Right ventricle myocardium superior (tissue), 1 donor: ENCODE measurements at places on chromosomes 16 and 17. TPM values are rescaled to one million over a fixed set of nuclear protein-coding genes. Genes with fewer than 3 reads are reported as not detected.

DNA sequence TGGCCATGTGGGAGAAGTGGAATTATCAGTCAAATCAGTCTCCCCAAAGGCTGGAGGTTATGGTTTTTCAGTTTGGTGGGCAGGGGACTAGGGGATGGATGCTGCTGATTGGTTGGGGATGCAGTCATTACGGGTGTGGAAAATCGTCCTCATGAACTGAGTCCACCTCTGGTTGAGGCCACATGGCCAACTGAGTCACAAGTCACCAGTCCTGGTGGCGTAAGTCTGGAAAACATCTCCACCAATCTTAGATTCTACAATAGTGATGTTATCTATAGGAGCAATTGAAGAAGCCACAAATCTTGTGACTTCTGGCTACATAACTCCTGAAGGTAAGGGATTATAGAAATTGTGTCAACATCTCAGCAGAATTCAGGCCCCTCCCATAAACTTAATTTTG lies 5.2 kb upstream of the RNF135 start:
- DNase-seq = no peak

Gene ELMO3
- 0.54 TPM for total RNA-seq

Gene HSD17B2
- total RNA-seq = not detected

DNA sequence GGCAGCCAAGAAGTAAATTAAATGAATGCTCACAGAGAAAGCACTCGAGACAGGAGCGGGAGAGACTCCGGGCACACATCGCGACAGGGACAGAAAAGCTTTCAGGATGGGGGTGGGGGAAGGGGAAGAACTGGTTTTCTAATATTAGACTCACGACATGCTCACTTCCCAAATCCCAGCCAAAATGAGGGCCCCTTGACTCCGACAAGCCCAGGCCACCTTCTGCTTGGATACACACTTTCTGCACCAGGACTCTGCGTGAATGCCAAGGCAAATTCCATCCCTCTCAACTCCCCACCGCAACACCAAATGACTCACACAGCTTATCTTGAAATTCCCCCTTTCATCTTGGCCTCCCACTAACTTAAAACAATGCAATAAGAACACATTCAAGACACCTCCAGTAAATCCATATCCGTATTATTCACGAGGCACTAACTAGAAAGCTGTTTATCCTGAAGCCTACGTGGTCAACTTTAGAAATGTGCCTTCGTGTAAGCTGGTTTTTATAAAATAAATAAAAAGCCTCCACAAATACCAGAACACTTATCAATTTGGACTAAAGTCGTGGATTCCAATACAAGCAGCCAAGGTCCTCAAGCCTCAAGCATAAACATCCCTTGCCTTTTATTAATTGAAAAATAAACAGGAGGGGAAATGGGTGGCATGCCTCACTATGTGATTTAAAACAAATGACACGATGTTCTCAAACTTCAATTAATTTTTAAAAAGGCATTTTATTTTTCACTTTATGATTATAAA lies 46.1 kb downstream of the NXN start:
- DNase-seq = no peak

DNA sequence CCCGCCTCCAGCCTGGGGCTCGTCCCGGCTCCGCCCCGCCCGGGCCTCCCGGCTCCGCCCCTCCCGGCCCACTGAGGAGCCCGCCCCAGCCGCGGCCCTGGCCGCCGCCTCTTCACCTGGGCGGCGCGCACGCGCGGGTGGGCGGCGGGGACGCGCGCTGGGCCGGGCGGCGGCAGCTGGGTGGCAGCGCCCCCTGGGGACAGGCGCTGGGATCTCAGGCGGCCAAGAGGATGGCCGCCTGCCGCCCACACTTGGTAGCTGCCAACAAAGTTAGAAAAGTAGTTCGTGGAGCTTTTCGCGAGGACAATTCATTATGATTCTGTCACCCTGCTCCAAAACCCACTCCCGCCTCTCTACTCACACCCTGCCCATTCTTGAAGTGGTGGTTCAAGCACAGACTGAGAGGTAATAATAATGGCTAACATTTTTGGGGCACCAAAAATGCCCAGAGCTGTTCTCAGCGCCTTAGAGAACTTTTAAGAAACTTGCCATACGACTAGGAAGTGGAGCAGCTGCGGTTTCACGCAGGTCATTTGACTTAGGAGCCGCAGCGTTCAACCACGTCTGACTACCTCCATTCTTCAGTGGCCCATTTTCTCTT lies 340 bp upstream of the MYO1D start:
- peak; percentile 95 for DNase-seq

DNA sequence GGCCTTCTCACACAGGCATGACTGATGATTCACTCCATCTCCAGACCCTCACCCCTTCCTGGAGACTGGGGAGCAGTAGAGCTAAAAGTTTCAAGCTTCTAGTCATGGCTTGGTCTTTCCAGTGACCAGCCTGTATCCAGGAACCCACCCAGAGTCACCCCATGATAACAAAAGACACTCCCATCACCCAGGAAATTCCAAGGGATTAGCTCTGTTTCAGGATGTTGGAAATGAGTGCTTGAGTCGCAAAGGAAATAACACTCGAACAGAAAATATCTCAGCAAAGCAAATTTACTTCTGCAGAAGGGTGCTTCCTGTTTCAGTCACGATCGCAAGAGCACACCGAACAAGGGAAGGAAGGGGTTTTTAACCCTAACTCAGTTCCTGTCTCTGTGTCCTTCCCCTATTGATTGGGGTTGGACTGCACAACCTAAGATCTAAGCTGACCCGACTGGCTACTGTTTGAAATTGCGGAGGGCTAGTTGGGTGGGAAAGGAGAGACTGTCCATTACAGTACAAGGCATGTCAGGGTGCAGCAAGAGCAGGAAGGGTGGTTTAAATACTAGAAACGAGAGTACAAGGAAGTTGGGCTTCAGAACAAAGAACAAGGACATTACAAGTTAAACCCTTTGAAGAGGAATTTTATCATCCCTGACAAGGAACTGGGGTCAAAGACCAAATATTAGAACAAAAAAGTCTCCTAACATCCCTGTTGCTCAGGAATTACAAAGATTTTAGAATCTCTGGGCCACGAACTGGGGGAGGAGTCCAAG lies 224.4 kb upstream of the CACNG5 start:
- DNase-seq = no peak

- DNase-seq = no peak
Observed at GRCh38 chr17:68296217-68297191, 5.2 kb downstream of the ARSG start.

GRCh38 chr17:27602721-27603420 lies 28.1 kb upstream of the LGALS9 start:
- DNase-seq = peak; percentile 79

- no peak for DNase-seq
Observed at GRCh38 chr17:61805399-61805798, 57.9 kb downstream of the BRIP1 start.

Gene KCNJ2
- 47.1 TPM for total RNA-seq

Gene IL34
- total RNA-seq = 1.6 TPM

DNA sequence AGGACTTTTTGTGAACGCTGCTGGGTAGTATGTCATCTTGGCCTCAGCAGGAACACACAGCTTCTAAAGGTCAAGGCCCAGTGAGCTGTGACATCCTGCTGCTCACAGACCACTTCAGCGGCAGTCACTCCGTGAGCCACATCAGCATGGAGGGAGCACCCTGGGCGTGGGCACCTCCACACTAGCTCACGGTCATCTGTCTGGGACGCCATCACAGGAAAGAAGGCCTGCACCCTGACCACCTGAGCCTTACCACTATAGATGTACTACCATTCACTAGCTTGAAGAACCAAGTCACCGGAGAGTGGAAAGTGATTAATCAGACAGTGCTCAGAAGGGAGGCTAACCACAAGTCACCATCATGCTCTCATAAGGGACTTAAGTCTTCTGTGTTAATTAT lies 3.3 kb downstream of the AXIN1 start:
- no peak for DNase-seq

Gene SDR42E1
- total RNA-seq = 0.73 TPM

GRCh38 chr17:76428511-76428910 lies 24.4 kb downstream of the UBE2O start:
- no peak for DNase-seq

DNA sequence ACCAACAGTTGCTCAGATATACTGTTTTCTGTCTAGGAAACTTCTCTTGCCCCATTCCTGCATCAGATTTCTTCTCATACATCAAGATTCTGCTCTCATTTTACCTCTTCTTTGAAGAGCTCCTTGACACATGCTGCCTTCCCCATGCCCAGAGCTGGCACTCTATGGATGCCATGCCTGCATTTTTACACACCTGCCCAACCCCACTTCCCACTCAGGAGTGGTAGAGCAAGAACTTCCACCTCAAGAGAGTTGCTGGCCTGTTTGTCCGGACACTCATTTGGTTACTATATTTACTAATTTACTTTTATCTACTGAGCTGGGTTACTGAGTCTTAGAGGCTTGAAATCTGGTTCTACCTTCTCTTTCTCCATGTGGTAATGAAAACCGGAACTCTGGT lies 98.3 kb upstream of the HLF start:
- DNase-seq = no peak

- DNase-seq = peak; percentile 38
Observed at GRCh38 chr16:84460406-84461028, 43.9 kb downstream of the MEAK7 start.

Gene TP53TG3F
- not detected for total RNA-seq

- DNase-seq = no peak
Observed at GRCh38 chr17:63928966-63929695, 3.0 kb downstream of the CD79B start.

Gene TMIGD1
- not detected for total RNA-seq

DNA sequence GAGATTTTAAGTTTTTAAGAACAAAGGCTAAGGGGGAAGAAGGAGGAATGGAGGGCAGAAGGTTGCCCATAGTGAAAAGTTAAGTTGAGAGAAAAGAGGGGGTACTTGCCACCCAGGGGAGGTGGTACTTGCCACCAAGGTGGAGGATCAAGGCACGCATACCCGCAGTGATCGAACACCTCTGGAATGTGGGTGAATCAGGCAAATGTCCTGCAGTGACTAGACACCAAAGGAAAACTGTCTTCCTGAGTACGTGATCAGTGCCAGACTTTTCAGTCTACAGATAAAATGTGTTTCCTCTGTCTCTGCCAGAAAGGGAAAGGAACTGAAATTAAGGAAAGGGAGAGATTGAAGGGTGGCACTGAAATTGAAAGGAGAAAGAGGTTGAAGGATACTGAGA lies 2285.3 kb downstream of the TP53TG3F start:
- no peak for DNase-seq

DNA sequence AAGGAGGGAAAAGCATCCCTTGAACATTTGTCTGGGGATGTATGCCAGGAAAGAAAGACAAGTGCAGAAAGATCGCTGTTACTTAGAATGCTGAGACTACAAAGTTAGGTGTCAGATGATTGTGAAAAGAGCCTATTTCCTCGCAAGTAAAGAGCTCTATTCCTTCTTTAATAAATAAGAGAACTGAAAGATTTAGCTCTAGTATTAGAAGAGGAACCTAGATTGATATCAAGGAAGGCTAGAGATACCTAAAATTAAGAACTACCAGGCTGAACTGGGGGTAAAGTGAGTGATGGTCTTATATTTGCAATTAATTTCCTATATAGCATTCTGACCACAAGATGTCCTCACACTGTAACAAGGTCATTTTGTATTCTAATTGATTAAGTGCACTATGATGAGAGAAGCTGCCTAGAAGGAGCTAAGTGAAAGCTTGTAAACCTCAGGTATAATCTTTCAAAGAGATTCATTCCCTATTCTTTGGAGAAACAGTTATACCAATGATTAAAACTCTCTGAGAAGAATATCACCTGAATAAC lies 62.3 kb downstream of the SSH2 start:
- DNase-seq = no peak

Gene KRTAP4-9
- not detected for total RNA-seq

DNA sequence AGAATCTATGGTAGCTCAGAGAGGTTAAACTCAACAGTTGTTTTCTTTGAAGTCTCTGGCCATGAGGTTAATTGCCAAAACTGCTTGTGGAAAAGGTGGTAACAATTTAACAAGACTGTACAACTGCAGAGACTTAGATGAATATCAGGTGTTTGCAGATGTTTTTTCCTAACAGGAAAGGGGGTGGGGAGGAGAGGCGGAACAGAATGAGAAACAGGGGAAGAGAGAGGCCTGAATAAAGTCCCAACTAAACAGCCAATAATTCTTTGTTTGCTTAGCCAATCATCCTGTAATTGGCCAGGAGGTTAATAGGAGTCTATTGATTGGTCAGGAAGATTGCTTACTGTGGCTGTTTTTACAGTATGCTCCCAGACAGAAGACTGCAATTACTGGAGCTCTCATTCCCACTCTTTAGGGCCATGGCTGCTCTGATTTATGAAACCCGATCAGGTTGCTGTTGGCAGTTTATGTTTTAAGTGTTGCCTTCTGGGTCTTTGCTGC lies 249.7 kb upstream of the TBX2 start:
- DNase-seq = no peak

Gene TMEM88
- 32.4 TPM for total RNA-seq

DNA sequence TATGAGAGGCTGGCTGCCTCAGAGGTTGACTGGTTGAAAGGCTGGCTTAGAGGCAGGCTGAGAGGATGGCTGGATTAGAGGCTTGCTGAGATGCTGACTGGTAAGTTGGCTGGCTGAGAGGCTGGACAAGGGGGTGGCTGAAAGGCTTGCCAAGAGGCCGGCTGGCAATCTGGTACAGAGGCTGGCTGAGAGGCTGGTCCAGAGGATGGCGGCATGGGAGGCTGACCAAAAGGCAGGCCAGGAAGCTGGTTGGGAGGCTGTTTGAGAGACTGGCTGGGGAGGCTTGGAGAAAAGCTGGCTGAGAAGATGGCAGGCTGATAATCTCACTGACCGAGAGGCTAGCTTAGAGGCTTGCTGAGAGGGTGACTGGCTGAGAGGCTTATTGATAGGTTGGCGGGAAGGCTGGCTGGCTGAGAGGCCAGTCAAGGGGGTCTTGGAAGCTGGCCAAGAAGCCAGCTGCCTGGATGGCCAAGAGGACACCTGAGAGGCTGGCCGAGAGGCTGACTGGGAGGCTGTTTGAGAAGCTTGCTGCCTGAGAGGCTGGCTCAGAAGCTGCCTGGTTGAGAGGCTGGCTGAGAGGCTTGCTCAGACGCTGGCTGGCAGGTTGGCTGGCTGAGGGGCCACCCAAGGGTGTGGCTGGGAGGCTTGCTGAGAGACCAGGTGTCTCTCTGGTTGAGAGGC lies 34.2 kb upstream of the ACSM2B start:
- DNase-seq = peak; percentile 44
